Esophagus squamous epithelium (tissue), 5 donors: ENCODE measurements at places on chromosomes 7 and 10. TPM values are rescaled to one million over a fixed set of nuclear protein-coding genes. Genes with fewer than 3 reads are reported as not detected.

DNA sequence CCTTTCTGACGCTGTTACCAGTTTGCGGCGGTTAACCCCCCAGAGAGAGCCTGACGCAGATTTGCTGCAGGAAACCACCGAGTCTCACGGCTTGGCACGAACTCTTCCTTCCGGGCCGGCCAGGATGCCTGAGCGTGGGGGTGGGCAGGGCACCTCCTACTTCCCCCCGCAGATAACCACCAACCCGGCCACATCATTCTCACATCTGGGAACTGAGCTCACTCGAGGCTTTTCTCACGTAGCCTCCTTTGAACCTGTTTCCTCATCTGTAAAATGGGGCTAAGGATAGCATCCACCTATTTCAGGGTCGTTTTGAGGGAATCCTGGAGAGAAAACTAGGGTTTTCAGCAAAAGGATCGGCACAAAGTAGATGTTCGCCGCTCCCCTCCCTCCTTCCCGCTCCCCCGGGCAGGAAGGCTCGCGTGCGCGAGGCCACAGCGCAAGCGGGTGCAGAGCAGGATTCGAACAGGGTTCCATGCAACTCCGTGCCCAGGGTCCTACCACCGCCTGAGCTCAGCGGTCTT, 23.6 kb downstream of the DDIT4 start:
- no peaks in the 10 kb centered on the region for H3K27me3 ChIP-seq
- H3K27ac ChIP-seq = peak overlapping the region; percentile 94
- peak overlapping the region; percentile 59 for H3K4me3 ChIP-seq
- H3K4me1 ChIP-seq = peaks cover 21% of the 10 kb centered on the region
- DNase-seq = peak; percentile 77

- peaks cover 10% of the 10 kb centered on the region for H3K36me3 ChIP-seq
- H3K27ac ChIP-seq = peak overlapping the region; percentile 45
- H3K4me3 ChIP-seq = no peak overlapping the region
Measured at GRCh38 chr7:1466524-1467271, 7.4 kb upstream of the MICALL2 start.

GRCh38 chr7:47190462-47190861, 391.4 kb downstream of the TNS3 start:
- H3K4me1 ChIP-seq = no peaks in the 10 kb centered on the region
- no peaks in the 10 kb centered on the region for H3K27me3 ChIP-seq
- no peak for DNase-seq

DNA sequence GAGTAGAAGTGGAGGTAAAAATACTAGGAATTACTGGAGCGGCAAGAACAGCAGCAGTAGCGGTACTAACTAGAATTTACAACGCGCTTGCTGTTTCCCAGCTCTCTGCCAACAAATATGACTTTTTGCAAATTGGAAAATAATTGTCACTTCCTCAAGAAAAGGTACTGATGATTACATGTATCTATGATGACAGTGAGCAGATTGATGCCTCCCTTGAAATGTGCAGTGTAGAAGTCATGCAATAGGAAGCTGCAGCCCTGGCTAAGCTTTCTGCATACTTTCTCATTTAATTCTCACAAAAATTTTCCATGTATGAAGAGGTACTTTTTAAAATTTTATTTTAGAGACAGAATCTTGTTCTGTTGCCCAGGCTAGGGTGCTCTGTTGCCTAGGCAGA, 49.9 kb downstream of the ANK3 start:
- no peak overlapping the region for H3K27ac ChIP-seq
- H3K36me3 ChIP-seq = no peaks in the 10 kb centered on the region
- no peaks in the 10 kb centered on the region for H3K27me3 ChIP-seq
- H3K4me1 ChIP-seq = no peaks in the 10 kb centered on the region
- H3K4me3 ChIP-seq = no peak overlapping the region

DNA sequence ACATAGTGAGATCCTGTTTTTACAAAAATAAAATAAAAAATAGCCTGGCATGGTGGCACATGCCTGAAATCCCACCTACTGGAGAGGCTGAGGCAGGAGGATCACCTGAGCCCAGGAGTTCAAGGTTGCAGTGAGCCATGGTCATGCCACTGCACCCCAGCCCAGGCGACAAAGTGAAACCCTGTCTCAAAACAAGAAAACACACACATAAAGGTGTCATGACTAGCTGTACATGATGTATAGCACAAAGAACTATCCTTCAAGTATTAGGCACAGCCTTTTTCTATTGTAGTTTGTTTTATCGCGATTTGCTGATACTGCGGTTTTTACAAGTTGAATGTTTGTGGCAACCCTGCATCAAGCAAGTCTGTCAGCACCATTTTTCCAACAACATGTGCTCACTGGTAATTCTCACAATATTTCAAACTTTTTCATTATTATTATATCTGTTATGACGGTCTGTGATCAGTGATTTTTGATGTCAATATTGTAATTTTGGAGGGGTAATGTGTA, 11.5 kb upstream of the SNX13 start:
- H3K36me3 ChIP-seq = no peaks in the 10 kb centered on the region
- no peaks in the 10 kb centered on the region for H3K4me1 ChIP-seq
- no peak overlapping the region for H3K4me3 ChIP-seq
- no peaks in the 10 kb centered on the region for H3K27me3 ChIP-seq
- DNase-seq = no peak

GRCh38 chr7:112987171-112987570, 99.5 kb downstream of the GPR85 start:
- DNase-seq = no peak
- no peaks in the 10 kb centered on the region for H3K27me3 ChIP-seq
- H3K4me1 ChIP-seq = no peaks in the 10 kb centered on the region

The RHOBTB1 gene
- 3.4 TPM for total RNA-seq

DNA sequence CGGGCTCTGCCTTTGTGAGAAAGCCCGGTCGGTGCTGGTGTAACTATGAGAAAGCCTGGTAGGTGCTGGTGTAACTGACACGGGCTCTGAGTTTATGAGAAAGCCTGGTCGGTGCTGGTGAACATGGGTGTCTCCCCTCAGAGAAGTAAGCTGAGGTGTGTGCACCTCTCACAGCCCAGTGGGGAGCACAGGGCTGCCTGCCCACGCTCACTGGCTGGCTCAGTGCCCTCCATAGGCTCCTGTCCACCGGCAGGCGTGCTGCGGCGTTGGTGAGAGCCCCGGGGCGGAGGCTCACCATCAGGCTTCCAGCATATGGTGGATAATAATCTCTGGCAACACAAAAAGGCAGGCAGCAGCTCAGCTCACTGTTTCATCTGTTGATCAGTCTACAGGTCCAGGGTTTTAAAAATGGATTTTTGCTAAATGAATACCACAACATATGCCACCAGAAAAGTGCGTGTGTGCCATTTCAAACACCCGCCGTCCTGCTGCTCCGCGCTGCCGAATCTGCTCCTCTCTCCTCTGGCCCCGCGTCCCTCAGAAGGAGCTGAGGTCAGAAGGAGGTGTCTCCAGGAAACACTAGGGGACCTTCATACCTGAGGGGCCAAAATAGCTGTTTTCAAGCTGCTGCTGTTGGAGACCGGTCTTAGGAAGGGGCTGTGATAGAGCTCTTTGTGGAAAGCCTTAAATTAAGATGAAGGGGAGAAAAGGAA, 365.7 kb downstream of the DNAJB6 start:
- H3K4me3 ChIP-seq = no peak overlapping the region
- H3K4me1 ChIP-seq = no peaks in the 10 kb centered on the region
- DNase-seq = no peak
- no peak overlapping the region for H3K27ac ChIP-seq
- no peaks in the 10 kb centered on the region for H3K36me3 ChIP-seq

The BHLHA15 gene
- total RNA-seq = 3.5 TPM

DNA sequence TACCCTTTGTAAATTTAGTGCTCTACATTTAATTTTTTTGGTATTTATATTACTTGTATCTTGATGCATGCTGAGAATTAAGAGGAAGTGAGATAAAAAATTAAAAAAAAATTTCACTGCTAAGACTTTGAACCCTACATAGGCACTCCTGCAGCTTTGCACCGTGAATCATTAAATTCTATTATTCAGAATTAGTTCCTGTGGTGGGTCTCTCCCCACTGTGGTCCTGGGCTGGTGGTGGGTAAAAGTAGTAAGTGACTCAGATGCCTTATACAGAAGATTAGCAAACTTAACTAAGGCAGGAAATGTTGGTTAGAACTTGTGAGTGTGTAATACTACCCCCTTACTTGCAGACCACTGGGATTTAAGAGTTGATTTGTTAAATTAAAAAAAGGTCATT, 72.6 kb downstream of the AP3M1 start:
- H3K4me1 ChIP-seq = no peaks in the 10 kb centered on the region
- H3K27me3 ChIP-seq = no peaks in the 10 kb centered on the region
- H3K27ac ChIP-seq = no peak overlapping the region
- no peak overlapping the region for H3K4me3 ChIP-seq

DNA sequence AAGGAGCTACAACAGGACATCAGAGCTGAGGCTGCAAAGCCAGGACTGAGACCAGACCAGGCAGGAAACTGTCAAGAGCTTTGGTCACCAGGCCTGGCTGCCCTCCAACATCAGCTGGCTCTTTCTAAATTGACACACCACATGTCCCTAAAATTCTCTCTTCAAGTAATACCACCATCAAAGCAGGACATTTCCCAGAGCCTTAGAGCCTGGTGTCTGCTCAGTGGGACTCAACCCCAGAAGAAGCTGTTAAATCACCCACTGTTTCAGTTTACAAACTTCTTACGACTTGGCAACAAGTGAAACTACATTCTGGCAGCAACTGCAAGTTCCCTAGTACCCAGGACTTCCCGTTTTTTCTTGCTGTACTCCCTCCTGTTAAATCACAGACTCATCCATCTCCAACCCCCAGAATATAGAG, 3.8 kb upstream of the IL6 start:
- H3K36me3 ChIP-seq = no peaks in the 10 kb centered on the region
- no peaks in the 10 kb centered on the region for H3K27me3 ChIP-seq
- no peak for DNase-seq
- peak overlapping the region; percentile 32 for H3K27ac ChIP-seq
- H3K4me3 ChIP-seq = no peak overlapping the region
- H3K4me1 ChIP-seq = peaks cover 15% of the 10 kb centered on the region

DNA sequence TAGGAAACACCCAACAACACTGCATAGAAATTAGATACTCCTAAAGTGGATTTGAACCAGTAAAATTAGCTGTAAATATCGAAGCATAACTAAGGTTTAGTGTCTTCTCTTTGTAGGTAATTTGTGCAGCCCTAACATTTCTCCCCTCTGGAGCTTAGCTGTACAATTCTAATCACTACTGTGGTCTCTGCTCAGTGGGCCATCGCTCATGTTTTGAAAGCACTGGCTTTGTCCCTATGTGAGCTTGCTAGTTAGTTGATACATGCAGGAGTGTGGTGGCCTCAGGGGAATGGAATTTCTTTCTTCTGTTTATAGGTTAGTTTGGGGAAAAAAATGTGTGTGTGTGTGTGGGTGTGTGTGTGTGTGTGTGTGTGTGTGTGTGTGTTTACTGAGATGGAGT, 373.1 kb downstream of the DPP6 start:
- H3K27me3 ChIP-seq = no peaks in the 10 kb centered on the region
- no peak overlapping the region for H3K4me3 ChIP-seq
- H3K27ac ChIP-seq = no peak overlapping the region
- DNase-seq = no peak
- no peaks in the 10 kb centered on the region for H3K4me1 ChIP-seq

DNA sequence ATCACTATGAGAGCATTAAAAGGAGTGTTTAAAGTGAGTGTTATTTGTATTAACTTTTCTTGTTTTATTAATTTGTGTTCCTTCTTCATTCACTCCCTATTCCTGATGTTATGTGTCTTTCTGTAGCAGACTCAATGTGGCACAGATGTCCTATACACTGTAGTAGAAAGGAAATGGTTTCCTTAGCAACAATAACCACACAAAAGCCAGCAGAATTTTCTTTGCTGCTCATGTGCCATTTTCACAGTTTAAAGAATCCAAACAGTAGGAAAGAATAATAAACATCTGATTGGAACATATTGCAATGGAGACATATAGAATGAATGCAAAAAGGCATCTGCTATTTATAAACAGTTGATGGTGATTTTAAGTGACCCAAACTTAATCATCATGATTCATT, 763.6 kb downstream of the PHTF2 start:
- no peak overlapping the region for H3K27ac ChIP-seq
- no peak for DNase-seq
- no peaks in the 10 kb centered on the region for H3K27me3 ChIP-seq
- H3K4me1 ChIP-seq = no peaks in the 10 kb centered on the region
- no peak overlapping the region for H3K4me3 ChIP-seq

GRCh38 chr7:101468546-101469275, 106.0 kb downstream of the COL26A1 start:
- no peak overlapping the region for H3K4me3 ChIP-seq
- H3K36me3 ChIP-seq = no peaks in the 10 kb centered on the region
- DNase-seq = no peak
- no peaks in the 10 kb centered on the region for H3K27me3 ChIP-seq
